NCI-H460 (cell line): ENCODE measurements at places on chromosomes 2 and 18.

DNA sequence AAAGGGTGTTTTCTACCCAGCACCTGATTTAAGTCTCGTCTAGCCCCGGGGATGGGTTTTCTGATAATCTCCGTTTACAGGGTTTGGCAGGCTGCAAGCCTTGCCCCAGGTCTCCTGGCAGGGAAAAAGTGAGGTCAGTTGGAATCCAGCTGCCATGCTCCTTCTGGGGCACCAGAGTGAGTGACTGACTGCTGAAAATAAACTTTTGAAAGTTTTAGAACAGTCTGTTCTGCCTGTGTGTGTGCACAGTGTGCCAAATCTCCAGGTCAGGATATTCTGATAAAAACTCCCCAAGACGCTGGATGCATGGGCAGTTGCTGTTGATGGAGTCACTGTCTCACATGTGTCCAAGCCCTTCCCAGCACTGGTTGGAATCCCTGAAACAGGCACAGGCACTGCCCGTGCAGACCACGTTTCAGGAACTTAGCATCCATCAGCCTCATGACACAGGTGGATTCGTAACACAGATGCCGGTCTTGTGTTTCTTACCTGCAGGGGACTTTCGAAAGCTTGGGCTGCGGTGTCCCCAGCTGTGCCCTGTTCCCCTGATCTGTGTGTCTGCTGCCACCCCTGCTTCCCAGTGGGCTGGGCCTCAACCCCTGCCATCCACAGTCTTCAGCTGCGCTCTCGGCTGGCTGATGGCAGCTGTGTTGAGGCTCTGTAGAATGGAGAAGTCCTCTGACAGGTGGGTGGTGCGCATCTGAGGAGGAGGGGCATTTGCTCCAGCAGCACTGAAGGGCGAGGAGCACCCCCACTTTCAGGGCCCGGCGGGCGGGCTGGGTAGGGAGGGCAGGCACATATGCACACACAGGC lies 65.0 kb downstream of the SH3RF3 start:
- no peak for DNase-seq

DNA sequence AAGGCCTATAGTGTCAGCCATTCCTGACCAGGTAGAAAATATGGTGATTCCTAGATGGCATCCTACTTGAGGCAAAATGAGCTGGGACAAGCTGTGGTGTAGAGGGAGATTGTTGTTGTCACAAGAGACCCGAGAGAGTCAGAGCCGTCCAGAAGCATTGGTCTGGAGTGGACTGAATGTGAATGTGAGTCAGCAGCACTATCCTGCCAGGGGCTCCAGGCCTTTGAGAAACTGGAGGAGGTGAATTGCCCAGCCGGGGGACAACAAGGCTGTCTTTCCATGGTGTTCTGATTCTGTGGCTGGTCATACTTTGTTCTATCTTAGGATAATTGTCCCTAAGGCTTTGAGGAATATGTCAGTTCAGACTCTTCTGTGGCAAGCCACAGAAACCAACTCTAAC lies 29.4 kb upstream of the EIF2AK3 start:
- no peak for DNase-seq

- DNase-seq, result no peak
These were observed 108.3 kb upstream of the NOSTRIN start for GRCh38 chr2:168694173-168694572.

GRCh38 chr18:5841518-5841917 lies 53.8 kb downstream of the TMEM200C start:
- no peak for DNase-seq

GRCh38 chr2:241703032-241703604 lies 1.3 kb downstream of the ING5 start:
- no peak for DNase-seq

GRCh38 chr2:101223814-101224231 lies 28.9 kb upstream of the CNOT11 start:
- no peak for DNase-seq

GRCh38 chr18:28063926-28064325 lies 113.0 kb downstream of the CDH2 start:
- no peak for DNase-seq

- DNase-seq, result no peak
These were observed 70.3 kb downstream of the VAPA start for GRCh38 chr18:9984080-9984479.

- no peak for DNase-seq
These were observed 44.7 kb upstream of the PTMA start for GRCh38 chr2:231663458-231664212.

DNA sequence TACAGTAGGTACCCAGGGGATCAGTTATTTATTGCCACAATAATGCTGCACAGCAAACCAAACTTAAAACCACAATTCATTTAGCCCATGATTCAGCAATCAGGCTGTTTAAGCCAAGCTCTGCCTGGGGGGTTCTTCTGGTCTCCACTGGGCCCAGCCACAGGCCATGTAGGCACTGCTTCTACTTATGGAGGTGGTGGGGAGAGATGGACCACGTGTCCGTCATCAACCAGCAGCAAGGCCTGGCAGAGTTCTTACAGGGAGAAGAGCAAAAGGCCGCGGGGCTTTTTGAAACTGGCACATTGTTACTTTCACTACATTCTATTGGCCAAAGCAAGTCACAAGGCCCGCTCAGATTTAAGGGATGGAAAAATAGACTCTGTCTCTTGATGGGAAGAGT lies 76.3 kb upstream of the DAPL1 start:
- DNase-seq, result no peak
